ENCODE measurements at places on chromosomes 13 and 19.

DNA sequence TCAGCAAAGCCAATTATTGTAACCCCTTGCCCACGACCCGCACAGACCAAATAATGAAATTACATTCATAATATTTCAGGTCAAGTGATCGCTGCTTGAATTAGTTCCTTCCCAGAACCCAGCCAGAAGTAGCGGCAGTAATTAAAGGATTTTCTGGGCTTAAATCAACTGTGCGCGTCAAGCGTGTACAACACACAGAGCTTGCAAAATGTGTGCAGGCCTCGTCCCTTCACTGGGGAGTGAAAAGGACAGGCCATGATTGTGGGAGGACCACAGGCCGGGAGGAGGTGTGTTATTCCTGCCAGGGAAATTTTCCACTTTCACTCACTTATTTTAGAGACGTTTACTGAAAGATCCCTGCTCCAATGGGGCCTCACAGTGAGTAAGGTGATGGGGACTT lies 84.9 kb downstream of the CHST8 start:
- DNase-seq: no peak

- DNase-seq: no peak
Measured at GRCh38 chr13:97021241-97021640, 27.0 kb upstream of the OXGR1 start.

- DNase-seq: no peak
Measured at GRCh38 chr19:6587093-6587820, 3.7 kb downstream of the CD70 start.

- no peak for DNase-seq
Measured at GRCh38 chr13:42607546-42607945, 33.6 kb downstream of the TNFSF11 start.

DNA sequence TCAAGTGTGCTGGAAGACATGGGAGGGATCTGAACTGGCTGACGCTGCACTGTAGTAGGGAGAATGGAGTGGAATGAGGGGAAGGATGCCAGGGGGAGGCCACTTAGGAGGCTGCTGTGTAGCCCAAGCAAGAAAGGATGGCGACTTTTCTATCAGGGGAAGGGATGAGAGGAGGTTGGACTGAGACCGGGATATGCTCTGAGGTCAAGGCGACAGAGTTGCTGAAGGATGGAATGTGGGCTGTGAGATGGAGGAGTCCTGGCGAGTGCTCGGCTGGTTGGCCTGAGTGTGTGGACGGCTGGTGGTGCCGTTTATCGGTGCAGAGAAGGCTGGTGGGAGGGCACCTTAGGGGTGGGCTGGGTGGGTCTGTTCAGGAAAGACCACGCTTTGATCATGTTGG lies 45.7 kb downstream of the IRS2 start:
- DNase-seq: no peak

DNA sequence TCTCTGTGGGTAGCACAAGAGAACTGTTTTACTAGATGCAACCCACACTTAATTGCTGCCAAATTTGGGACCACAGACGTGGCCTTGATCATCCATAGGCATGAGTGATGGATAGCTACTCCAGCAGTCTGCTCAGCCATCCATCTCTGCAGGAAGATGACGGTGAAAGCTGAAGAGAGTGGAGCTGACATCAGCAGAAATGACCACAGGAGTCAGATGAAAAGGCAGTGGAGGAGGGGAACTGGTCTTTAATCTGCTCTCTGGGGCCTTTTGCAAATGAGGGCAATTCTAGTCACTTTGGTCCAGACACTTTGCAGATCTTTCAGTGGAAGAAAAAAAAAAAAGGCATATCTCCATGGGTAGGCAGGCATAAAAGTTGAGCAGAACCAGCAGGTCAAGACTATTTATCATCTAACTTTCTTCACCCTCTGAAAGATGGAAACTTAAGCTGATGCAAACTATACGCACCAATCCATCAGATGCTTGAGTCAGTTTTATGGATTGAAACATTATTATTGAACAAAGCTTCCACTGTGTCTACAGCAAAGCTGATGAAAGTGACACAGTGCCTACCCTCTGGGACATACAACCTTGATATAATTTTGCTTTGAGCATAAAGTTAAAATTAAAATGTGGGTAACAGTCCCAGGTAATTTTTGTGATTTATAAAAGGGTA lies 281.6 kb upstream of the OBI1 start:
- no peak for DNase-seq

GRCh38 chr13:91313103-91313502 lies 34.4 kb upstream of the MIR17HG start:
- DNase-seq: peak; percentile 19

- no peak for DNase-seq
Measured at GRCh38 chr19:23460656-23461055, 65.4 kb upstream of the ZNF91 start.

DNA sequence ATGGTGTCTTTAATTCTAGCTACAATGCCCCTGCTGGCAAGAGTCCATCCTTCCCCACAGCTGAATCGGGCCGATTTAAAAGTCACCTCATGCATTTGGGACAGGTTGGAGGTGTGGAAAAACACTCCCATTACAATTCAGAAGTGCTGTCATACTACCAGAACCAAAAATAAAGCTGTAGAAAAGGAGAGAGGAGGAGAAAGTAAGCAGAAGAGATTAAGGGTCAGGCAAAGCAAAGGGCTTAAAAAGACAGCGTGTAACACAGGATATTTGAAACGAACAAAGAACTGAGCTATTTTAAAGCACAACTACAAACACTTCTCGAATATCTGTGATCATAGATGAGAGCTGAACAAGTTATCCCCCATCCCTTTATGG lies 90.4 kb downstream of the FGF14 start:
- no peak for DNase-seq

DNA sequence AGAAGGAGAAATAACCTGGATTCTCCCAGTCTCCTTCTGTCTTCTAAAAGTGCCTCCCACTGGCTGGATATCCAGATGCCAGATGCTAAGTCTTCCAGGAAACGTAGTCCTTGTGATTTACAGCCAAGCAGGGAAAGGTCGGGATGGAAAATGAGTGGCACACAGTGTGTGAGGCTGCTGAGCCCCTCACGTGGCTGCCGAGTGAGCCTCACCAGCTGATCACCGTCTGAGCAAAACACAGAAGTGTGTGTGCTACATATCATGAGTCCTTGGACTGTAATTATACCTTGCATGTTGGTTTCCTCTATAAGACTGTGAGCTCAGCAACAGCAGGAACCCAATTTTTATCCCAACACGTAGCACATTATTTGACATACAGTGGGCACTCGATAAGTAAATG lies 15.1 kb downstream of the LHFPL6 start:
- DNase-seq: no peak

DNA sequence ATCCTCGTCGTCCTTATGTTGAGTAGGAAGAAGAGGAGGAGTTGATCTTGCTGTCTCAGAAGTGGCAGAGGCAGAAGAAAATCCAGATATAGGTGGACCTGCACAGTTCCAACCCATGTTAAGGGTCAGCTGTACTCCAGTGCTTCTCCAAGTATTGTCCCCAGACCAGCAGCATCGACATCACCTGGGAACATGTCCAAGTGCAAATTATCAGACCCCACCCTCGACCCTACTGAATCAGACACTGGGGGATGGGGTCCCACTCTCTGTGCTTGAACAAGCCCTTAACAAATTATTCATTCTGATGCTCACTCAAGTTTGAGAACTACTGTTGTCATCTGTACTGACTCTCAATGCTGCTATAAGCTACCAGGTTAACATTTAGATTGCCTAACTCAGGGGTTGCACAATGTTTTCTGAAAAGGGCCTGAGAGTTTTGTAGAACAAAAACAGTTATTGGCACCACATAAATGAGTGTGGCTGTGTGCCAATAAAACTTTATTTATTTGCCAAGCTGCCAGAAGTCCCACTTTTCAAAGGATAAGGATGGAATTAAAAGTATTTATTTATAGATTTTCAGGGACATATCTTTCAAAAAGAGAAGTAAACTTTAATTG lies 226.7 kb upstream of the IPO5 start:
- no peak for DNase-seq
